ENCODE measurements at places on chromosomes 7 and 10.

DNA sequence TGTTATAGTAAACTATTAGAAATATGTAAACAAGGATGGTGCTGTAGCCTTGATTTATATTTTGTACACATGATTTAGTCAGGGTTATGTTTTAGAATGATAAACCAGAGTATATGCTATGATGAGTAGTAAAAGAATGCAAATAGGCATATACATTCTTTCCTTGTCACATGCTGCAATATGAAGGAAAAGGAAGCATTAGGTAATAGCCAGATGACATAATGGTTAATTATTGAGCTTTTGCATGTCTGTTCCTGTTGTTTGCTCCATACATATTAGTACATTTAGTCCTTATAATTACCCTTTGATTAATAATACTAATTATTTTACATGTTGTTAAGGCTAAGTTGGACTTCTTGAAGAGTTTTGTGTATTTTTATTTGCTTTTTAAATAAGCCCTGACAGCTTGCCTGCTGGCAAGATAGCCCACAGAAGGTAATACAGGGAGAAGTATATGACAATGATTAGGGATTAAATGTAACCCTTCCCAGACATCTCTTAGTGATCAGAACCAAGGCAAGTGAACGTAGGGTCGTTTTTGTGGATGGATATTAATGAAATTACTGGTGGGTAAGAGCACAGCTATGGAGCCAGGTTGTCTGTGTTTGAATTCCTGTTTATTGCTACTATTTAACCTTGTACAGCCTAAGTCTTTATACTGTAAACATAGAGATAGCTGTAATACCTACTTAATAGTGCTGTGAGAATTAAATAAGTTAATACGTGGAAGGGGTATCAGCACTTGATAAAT, 68.4 kb downstream of the PHTF2 start:
- DNase-seq: no peak

GRCh38 chr10:119863951-119864565, 8.6 kb downstream of the MCMBP start:
- no peak for DNase-seq

- no peak for DNase-seq
These were observed 266.0 kb downstream of the USP6NL start for GRCh38 chr10:11345224-11346054.

DNA sequence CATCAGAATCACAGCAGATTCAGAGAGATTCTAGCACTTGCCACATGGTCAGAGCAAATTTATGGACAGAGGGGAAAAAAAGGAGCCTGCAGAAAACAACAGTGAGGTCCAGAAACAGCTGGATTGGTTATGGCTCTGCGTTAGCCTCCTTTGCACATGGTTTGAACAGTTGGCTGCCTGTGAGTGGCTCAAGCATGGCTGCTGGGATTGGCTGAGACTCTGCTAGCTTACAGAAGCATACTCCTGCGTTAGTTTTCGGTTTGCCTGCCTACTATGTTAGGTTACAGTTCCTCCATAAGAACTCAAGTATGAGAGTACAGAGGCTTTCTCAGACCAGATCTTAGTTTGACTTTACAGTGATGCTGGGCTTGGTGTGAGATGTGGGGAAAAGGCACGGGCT, 80.7 kb upstream of the WDR11 start:
- DNase-seq: no peak

- DNase-seq: no peak
These were observed 36.8 kb downstream of the TAS2R41 start for GRCh38 chr7:143514487-143514886.

DNA sequence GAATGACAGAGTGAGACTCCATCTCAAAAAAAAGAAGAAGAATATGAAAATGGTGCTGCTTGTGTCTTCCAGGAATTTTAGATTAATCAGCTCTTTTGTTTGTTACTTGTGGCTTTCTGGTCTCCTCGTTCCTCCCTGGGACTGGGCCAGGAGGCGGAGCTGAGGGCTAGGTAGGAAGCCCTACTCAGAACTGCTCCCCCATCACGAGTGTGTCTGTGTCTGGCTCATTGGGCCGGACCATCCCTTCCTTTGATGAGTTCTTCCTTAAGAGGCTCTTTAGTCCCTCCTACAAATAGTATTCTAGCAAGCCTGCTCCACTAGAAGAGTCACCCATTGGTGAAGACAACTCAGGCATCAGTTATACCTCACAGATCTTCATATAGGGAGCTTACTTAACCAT, 56.8 kb upstream of the YAE1 start:
- no peak for DNase-seq

All from retina (tissue), 1 donor.